ENCODE measurements at places on chromosomes 2 and 18. TPM values are rescaled to one million over a fixed set of nuclear protein-coding genes. Genes with fewer than 3 reads are reported as not detected.

DNA sequence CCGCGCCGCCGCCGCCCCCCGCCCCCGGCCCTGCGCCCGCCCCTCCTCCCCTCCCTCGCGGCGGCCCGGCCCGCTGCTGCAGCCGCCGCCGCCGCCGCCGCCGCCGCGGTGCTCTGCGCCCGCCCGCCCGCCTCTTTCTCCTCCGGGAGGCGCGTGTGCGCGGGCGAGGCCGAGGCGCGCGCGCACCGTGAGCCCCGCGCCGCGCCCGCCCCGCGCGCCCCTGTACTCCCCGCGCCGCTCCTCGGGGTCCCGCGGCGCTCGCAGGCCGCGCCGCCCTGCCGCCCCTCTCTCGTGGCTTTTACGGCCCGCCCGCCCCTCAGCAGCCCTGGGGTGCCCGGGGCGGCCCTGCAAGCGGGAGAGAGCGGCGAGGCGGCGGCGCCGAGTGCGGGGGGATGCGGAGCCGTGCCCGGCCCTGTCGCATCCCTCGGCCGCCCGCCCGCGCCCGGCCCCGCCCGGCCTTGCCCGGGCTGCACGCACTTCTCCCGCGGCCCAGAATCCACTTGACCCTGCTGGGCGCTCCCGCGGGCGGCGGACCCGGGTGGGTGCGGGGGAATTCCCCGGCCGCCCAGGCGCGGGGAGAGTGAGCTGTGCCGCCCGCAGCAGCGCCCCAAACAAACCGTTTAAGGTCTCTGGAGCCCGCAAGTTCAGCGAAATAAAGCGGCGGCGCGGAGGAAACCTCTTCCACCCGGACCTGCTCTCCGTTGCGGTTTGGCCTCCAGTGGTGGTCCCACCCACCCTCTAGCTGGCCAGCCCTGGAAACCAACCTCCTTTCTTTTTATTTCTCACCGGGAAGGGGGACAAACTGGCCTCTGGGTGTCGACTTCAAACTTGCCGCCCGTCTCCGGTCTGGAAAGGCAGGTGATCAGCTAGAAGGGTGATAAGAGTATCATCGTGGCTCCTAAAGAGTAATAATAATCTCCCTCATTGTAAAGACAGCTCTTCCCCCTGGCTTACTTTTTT is 37.4 kb downstream of the AFF3 start:
- H3K27ac ChIP-seq: no peak overlapping the region
- no peaks in the 10 kb centered on the region for H3K36me3 ChIP-seq
- H3K27me3 ChIP-seq: peaks cover 27% of the 10 kb centered on the region
- peak overlapping the region; percentile 64 for H3K4me3 ChIP-seq
- peaks cover 5% of the 10 kb centered on the region for H3K4me1 ChIP-seq

DNA sequence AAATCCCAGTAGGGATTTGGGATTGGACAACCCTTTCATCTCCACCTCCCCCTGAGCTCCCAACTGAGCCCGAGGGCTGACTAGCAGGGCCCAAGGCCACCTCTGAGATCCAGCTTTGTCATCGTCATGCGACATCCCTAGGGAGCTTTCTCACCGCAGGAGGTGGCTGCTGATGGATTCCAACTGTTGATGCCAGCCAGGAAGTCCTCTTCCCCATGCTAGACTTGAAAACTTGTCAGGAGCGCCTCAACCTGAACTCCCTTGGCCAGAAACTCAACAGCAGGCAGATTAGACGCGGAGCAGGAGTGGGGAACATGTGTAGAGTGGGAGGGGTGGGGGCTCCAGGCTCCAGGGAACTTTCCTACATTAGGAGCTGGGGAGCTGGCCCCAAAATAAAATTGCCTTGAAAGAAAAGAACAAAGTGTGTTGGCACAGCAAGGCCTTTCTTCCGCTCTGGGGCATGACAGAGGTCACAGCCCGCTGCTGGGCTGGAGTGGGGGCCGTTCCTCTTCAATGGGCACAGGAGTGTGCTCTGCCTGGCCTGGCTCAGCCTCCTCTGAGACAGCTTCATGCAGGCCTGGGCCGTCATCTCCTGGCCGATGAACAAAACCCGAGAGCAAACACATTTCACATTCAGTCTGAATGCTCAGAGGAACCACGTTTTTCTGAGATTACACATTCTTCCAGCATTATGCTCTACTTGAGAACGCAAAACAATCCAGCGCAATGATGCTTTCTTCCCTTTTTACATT is 34.5 kb downstream of the EMILIN2 start:
- no peaks in the 10 kb centered on the region for H3K36me3 ChIP-seq
- H3K4me1 ChIP-seq: peaks cover 28% of the 10 kb centered on the region
- peak overlapping the region; percentile 73 for H3K4me3 ChIP-seq
- H3K27me3 ChIP-seq: no peaks in the 10 kb centered on the region
- peak; percentile 25 for DNase-seq
- H3K27ac ChIP-seq: peak overlapping the region; percentile 83

DNA sequence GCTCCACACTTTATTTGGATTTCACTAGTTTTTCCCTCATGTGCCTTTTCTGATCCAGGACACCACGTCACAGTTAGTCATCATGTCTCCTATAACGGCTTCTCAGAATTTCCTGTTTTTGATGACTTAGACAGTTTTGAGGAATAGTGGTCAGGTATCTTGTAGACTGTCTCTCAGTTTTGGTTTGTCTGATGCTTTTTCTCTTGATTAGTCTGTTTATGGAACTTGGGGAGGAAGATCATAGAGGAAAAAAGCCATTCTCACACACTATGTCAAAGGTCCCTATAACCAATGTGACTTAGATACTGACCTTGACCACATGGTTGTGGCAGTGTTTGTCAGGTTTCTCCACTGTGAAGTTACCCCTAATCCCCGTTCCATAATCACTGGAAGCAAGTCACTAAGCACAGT is 89.0 kb downstream of the RAPH1 start:
- peaks cover 7% of the 10 kb centered on the region for H3K4me1 ChIP-seq
- H3K36me3 ChIP-seq: peaks cover 9% of the 10 kb centered on the region
- no peak for DNase-seq

Gene STK39
- 53.8 TPM for total RNA-seq

Gene FAM161A
- total RNA-seq: 7.0 TPM

Measured in activated CD4-positive, alpha-beta memory T cell treated with anti-CD3 and anti-CD28 coated beads for 36 hours (primary cell).